MCF 10A (cell line): ENCODE measurements at places on chromosomes 11 and 22.
A peak's percentile ranks its signal among the peaks of the same experiment; 100 is the strongest.

GRCh38 chr11:103281301-103281700 is 172.1 kb downstream of the DYNC2H1 start:
- DNase-seq: no peak

- no peak for DNase-seq
These were observed 1181.9 kb downstream of the BRD1 start for GRCh38 chr22:48645766-48646165.

DNA sequence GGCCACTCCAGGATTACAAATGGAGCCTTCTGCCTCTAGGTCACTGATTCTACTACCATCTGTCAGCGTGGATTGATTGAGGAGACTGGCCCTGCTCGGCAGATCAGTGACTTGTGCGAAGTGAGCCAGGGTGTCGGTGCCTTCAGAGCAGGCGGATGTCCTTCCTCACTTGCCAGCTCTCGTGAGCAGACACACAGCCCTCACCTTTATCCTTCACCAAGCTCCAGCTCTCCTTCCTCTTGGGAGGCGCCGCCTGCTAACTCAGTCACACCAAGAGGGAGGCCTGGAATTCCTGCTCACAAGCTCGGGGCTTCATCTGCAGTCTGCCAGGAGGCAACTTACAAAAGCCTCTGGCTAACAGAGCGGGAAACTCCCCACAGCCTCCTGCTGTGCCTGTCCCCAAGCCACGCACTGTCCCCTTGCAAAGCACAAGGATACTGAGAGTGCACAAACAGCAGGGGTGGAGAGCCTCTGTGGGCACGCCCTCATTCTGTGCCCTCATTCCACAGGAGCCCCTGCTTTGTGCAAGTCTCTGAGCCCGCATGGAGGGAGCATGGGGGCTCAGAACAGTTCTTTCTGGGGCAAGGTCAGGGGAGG is 3.5 kb upstream of the TCF20 start:
- no peak for DNase-seq

- no peak for DNase-seq
These were observed 274.4 kb downstream of the BLID start for GRCh38 chr11:121841487-121842191.

DNA sequence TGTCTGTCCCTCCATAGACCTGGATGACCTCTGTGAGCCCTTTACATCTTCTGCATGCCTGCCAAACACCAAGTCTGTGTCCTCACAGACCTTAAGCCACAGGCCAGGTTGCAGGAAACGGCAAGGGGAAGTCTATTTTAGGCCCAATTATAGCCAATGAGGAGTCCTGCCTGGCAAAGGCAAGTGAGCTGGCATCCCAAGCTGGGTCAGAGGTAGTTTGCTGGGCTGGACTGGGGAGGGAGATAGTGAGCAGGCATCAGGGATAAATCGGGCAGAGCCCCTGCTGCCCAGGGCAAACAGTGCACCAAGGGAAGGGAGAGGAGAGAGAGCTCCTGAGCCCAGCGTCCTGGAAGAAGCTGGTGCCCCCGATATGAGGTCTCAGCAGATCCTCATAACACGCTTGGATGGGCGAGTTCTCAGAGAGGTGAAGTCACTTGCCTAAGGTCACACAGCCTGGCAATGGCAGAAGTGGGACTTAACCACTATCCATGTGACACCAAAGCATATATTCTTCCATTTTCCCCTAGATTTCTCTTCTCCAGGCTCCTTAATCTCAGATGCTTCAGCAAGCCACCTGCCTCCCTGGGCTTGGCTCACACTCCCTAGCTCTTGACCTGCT is 3.7 kb upstream of the RELT start:
- peak; percentile 24 for DNase-seq

GRCh38 chr22:30607300-30607930 is 441 bp downstream of the TCN2 start:
- DNase-seq: no peak

- peak; percentile 68 for DNase-seq
These were observed 14.8 kb upstream of the RPS3 start for GRCh38 chr11:75384438-75385080.

GRCh38 chr11:4539603-4540219 is 5.3 kb upstream of the OR52M1 start:
- peak; percentile 65 for DNase-seq

DNA sequence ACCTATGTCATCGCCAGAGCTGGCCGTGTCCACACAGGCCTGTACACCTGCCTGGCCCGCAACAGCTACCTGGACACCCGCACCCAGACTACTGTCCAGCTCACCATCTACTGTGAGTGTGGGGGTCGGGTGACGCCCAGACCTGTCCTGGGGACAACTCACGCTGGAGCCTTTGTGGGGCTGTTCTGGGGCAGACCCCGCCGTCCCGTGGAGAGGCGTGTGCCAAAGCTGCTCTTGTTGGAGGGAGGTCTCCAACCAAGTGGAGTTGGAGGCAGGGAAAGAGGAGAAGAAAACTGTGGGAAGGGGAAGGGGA is 4.3 kb downstream of the VSIG10L2 start:
- no peak for DNase-seq

- no peak for DNase-seq
These were observed 224.3 kb downstream of the DSCAML1 start for GRCh38 chr11:117572671-117573070.

- DNase-seq: no peak
These were observed 27.2 kb downstream of the KBTBD3 start for GRCh38 chr11:106049727-106050476.

DNA sequence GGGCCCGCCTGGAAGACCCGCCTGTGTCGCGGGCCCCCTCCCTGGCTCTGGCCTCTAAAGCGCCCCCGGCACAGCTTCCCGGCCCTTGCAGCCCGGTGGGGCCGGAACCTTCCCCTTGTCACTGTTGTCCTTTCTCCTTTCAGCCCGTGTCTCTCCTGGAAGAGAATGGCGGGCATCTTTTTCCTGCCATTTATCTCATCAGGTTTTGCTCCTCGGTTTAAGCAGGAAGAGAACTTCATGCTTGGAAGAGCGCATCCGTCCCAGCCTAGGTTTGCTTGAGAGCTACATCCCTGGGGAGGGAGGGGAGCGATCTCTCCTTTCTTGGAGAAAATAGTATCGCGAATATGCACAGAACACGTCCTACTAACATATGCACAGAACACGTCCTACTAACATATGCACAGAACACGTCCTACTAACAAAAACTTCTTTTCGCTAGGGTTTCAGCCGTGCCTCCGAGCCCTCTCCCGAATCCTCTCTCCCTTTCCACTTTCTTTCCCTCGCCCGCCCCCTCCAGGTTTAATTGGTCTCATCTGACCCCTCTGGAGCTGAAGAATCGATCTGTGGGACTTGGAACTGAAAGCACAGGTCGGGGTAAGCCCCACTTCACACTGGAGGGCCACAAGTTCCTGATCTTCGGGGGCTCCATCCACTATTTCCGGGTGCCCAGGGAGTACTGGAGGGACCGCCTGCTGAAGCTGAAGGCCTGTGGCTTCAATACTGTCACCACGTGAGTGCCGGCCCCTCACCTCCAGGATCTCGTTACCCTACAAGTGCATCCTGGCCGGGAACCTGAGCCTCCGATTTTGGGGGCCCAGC is 1.2 kb downstream of the GLB1L3 start:
- no peak for DNase-seq

- no peak for DNase-seq
These were observed 39.5 kb downstream of the B3GAT1 start for GRCh38 chr11:134372536-134372935.

- DNase-seq: peak; percentile 13
These were observed 11.0 kb upstream of the UCP3 start for GRCh38 chr11:74019860-74020259.

DNA sequence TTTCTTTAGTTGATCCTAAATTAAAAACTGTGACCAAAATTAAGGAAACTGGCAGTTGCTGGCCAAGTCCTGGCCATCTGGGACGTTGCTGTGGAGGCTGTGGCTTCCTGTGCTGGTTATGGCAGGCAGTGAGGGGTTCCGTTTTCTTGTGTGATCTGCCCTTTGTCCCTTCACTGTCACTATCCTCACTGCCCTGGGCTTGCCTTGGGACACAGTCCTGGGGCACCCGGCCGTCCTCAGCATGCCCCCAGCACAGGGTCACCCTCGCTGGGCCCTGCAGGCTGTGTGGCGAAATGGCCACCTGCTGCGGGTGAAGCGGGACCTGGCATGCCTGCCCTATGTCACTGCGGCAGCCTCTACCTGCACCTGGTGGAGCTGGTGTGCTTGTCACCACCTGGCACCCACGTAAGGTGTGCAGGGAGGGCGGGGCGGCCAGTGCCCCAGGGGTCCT is 52.5 kb upstream of the SLC22A12 start:
- DNase-seq: no peak

DNA sequence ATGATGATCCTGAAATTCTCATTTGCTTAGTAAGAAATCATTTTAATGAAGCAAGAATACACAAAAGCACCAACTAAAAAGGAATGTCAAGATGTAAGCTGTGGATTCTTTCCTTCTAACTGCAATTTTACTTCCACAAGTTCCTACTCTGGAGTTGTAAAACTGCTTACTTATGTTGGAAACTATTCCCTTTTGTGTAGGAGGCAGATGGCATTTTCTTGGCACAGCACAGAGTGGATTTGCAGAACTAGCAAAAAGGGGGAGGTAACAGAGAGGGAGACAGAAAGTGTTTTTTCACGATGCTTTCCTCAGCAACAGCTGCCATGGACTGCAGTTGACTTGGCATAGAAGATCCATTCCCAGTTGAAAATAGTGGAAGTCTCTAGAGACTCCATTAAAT is 1112.0 kb upstream of the RAG2 start:
- no peak for DNase-seq

- peak; percentile 5 for DNase-seq
These were observed 98.5 kb upstream of the CSNK2A3 start for GRCh38 chr11:11451501-11452005.

DNA sequence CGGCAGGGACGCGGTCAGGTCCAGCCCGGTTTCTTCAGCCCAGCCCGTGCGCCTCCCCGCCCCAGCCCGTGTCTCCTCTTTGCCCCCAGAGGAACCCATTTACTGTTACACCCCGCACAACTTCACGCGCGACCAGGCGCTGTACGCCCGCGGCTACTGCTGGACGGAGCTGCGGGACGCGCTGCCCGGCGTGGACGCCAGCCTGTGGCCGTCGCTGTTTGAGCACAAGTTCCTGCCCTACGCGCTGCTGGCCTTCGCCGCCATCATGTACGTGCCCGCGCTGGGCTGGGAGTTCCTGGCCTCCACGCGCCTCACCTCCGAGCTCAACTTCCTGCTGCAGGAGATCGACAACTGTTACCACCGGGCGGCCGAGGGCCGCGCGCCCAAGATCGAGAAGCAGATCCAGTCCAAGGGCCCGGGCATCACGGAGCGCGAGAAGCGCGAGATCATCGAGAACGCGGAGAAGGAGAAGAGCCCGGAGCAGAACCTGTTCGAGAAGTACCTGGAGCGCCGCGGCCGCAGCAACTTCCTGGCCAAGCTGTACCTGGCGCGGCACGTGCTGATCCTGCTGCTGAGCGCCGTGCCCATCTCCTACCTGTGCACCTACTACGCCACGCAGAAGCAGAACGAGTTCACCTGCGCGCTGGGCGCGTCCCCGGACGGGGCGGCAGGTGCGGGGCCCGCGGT is 6.5 kb downstream of the PANX2 start:
- no peak for DNase-seq

DNA sequence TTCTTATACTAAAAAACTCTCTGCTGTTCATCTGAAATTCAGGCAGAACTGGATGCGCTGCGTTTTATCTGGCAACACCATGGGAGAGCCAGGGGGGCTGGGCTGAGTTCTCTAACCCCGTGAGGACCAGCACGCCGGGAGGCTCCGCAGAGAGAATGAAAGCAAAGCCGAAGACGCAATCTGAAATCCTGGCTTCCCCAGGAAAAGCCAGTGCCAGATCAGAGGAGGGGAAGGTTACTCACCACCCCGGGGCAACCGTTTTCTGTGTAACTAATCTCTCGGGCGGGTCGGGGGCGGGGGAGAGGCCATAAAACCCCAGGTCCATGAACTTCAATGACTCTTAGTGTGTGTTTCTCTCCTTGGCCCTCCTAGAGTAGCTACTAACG is 99.4 kb downstream of the SHANK2 start:
- peak; percentile 6 for DNase-seq

GRCh38 chr11:67282155-67282875 is 6.8 kb upstream of the ANKRD13D start:
- DNase-seq: no peak

- peak; percentile 82 for DNase-seq
These were observed 26.3 kb downstream of the RGL4 start for GRCh38 chr22:23716811-23717801.

GRCh38 chr11:9302448-9302847 is 11.9 kb downstream of the TMEM41B start:
- no peak for DNase-seq

DNA sequence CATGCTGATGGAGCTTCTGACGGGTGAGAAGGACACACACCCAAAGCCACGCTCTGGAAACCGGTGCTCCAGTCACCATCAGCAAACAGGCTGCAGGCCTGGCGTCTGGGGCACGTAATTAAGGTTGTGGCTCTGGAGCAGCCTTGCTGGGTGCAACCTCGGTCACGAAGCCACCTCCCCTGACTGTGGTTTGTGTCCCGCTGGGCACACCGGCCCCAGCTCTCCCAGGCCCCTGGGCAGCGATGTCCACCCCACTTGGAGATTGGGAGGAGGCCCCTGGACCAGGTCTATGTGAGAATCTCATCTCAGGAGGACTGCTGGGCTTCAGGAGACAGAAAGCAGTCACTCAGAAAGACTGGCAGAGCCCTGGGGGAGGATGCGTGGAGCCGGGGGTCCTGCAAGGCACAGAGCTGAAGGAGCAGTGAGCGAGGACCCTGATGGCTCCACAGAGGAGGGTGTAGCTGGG is 631.6 kb downstream of the BRD1 start:
- DNase-seq: no peak

DNA sequence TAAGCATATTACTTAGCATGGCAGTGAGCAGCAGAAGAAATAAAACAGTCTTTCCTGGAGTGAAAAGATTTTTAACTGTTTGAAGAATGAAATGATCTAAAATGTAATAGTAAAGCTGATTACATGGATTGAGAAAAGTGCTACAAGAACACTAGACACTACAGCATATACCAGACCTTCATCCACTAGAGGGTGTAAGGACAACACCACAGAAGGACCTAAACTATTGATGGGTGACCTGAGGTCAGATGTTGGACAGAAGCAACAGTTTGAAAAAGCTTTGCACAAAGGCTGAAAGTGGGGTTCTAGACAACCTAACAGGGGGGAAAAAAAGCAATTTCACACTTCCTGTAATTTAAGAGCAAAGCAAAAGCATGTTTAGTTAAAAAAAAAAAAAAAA is 97.7 kb downstream of the RBFOX2 start:
- peak; percentile 63 for DNase-seq

- no peak for DNase-seq
These were observed 2.1 kb downstream of the TOLLIP start for GRCh38 chr11:1307163-1307870.

DNA sequence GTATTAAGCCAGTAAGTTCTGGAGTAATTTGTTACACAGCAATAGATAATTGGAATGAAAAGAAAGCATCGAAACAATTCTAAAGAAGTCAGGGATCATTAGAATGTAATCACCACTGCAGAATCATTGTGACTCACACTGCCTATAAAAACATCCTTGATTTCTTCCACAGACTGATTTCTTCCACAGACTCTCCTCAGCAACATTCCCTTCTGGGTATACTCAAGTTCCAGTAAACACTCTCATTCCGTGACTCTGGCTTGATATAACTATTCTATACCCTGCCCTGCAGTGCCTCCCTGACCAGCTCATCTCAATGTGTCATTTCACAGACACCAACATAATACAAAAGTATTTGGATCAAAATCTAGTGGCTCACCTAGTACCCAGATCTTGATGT is 120.5 kb downstream of the BBOX1 start:
- DNase-seq: no peak

GRCh38 chr11:42544726-42545125 is 767.1 kb upstream of the API5 start:
- DNase-seq: no peak

GRCh38 chr11:116697639-116698038 is 75.1 kb downstream of the BUD13 start:
- no peak for DNase-seq

GRCh38 chr22:47657224-47657623 is 894.8 kb downstream of the TBC1D22A start:
- no peak for DNase-seq
